ENCODE measurements at places on chromosomes 6 and 20.

DNA sequence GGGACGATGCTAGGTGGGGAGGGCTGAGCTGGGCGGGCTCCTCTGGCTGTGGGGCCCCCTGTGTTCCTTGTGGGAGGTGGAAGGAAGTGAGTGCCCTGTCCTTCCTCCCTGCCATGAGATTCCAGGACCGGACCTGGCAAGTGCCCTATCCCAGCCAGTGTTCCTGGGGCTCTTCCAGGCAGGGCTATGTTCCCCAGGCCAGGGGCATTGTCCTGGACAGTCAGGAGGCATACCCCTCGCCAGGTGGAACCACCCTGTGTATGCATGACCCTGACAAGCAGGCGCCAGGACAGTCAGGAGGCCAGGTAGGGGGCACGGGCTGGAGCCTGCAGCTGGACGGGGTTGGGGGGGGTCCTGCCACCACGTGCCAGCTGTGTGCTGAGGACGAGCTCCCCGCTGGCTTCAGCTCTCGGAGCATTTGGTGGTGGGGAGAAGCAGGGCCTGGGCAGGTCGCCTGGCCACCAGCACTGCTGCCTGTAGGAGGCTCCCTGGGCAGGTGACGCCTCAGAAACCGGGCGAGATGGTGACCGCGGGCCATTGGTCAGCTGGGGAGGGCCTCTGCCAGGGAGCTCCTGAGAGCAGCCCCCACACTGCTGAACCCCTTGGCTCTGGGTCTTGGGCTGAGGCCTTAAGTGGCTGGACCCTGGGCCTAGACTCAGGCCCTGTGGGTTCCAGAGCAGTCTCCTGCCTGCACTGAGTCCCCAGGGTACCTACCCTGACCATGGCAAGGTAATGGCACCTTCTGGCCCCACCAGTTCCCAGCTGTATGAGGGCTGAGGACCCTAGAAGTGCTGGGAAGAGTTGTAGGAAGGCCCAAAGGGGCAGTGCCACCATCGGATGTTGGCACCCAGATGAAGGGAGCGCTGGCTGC is 694 bp downstream of the SLC17A9 start:
- no peak for DNase-seq

GRCh38 chr20:35866418-35867202 is 87.7 kb downstream of the SCAND1 start:
- no peak for DNase-seq

DNA sequence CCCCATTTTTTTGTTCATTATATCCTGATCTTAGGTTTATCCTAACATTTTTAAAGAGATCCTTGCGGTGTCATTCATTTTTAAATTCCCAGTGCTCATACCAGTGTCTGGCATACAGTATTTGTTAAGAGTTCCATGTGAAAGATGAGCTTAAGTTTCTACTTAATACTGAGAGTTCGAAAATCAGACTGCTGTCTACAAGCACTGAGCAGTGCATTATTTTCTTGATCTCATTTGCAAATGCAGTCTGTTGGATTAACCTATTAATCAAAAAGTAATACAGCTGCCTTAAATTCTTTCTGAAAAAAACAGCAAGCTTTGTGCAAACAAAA is 663 bp downstream of the COQ3 start:
- DNase-seq: no peak

GRCh38 chr6:168158980-168159349 is 80.0 kb upstream of the FRMD1 start:
- DNase-seq: no peak

DNA sequence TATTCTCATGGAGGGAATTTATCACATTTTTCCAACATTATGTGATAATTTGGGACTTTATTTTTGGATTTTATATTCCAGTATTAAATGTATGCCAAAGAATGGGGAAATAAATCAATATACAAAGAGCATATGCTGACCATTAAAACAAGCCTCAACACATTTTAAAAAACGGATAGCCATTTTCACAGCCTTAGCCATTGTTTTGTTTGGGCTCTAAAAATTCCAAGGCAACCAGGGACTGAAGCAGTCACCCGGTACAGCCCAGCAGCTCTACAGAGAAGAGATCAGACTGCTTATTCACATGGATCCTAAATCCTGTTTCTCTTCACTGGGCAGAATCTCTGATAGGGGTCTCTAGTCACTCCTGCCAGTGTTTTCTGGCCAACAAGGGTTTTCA is 150.2 kb upstream of the OGFRL1 start:
- DNase-seq: no peak

- no peak for DNase-seq
These were observed 243.7 kb upstream of the CHD6 start for GRCh38 chr20:41861772-41862422.

- DNase-seq: no peak
These were observed 21.6 kb downstream of the RIN2 start for GRCh38 chr20:19779634-19780033.

GRCh38 chr6:121321282-121321681 is 13.0 kb downstream of the TBC1D32 start:
- DNase-seq: no peak

- DNase-seq: no peak
These were observed 109.4 kb upstream of the CCN2 start for GRCh38 chr6:132060591-132060990.

GRCh38 chr6:20370393-20370792 is 31.3 kb upstream of the E2F3 start:
- DNase-seq: no peak

DNA sequence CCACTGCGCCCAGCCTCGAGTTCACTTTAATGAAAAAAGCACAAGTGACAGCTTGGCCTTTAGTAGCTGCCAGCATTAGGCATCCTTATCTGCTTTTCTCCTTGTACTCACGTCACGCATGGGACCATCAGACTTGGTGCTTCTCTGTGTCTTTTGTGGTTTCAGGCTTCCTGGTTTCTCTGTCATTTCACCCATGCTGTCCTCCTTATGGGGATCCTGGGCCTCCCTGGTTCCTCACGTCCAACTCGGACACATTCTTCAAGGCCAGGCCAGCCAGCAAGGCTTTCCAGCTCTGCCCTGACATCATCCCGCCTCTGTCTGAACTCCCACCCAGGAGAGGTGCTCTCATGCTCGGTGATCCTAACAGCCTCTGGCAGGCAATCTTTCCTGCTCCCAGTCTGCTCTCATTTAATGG is 83.2 kb downstream of the TIAM2 start:
- DNase-seq: no peak

- no peak for DNase-seq
These were observed 11.9 kb downstream of the C6orf52 start for GRCh38 chr6:10682355-10682988.

GRCh38 chr20:46767127-46767761 is 57.8 kb downstream of the SLC2A10 start:
- no peak for DNase-seq

Measured in activated naive CD4-positive, alpha-beta T cell (primary cell).